NCI-H2029 (cell line): ENCODE measurements at places on chromosomes 2 and 18.

DNA sequence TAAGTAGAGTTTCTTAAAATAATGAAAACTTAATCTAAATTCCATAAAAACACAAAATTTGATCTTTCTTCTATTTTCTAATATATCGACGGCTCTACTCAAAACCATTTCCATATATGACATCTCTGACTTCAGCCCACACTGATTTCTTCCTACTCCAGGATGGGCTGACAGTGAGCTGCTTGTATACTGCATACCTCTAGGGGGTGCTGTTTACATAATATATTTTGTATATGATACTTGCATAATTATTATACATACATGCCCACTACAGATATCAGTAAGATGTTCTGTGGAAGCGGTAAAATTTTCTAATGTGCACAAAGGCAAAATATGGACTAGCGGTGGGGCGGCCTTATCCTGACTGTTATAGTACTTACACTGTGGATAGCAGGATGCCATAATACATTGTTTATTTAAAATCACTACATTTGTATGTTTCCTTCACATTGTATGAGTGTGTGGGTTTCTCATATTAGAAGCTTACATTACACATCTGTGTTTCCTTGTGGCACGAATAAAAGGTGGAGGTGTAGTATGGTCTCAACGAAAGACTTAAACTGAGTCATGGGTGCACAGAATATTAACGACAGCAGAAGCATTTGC lies 66.1 kb upstream of the NXPH2 start:
- DNase-seq: peak; percentile 11

DNA sequence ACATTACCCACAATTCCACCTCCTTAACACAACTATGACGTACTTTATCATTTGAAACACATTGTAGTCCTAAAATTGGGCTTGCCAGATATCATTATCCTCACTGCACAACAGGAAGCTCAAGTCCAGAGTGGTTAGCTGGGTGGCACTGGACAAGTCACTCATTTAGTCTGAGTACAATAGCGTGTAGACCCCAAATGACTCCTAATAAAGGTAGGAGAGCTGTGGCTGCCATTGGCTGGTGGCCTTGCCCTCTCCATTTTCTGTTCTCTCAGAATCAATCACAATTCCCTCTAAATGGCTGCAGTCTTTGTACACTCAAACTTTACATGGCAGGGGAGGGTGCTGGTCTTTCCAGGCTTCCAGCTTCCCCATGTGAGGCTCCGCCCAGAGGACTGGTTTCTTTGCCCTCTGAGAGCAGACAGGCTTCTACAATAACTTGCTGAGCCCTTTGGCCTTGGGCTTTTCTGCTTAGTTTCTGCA lies 11.7 kb downstream of the PSTPIP2 start:
- DNase-seq: no peak

- DNase-seq: no peak
Observed at GRCh38 chr18:10379522-10379921, 74.9 kb upstream of the APCDD1 start.

DNA sequence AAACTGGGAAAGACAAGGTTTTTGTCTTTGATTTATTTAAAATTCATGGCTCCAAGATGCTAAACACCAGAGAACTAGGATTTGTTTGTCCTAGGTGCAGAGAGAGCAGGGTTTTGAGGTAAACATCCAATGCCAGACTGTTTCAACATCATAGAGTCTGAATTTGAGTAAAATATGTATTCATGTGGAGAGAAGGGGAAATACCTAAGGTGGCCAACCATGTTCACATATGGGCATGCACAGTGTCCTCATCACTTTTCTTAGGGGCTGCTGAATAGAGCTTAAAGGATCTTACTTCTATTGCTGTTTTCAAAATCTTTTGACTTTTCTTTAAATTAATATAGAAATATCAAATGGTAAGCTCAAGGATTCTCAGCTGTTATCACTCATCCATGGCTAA lies 287.0 kb upstream of the CCDC68 start:
- no peak for DNase-seq

DNA sequence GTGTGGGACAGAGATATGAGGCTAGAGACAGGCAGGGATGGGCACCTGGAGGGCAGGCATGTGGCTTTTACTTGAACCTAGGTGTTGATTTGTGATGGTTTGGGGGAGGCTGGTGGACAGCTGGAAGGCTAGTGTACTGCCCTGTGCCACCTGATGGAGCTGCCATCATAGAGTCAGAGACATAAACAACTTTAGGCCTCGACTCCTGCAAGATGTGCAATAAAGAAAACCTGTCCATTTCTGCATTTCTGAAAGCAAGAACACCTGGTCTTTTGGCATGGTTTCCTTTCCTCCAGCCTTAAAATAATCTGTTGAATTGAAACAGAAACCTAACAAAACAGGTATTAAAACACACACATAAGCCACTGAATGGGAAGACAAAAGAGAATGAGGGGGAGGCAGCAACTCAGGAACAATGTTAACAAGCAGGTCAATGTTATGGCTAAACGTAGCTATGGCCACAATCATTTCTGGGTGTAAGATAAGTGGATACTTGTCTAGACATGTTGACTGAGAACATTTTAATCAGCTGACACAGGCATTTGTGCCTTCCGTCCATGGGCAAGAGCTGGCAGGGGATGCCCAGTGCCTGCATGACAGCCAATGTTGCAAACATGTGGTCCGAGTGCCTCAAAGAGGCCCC lies 87.8 kb downstream of the KCTD1 start:
- DNase-seq: peak; percentile 91

DNA sequence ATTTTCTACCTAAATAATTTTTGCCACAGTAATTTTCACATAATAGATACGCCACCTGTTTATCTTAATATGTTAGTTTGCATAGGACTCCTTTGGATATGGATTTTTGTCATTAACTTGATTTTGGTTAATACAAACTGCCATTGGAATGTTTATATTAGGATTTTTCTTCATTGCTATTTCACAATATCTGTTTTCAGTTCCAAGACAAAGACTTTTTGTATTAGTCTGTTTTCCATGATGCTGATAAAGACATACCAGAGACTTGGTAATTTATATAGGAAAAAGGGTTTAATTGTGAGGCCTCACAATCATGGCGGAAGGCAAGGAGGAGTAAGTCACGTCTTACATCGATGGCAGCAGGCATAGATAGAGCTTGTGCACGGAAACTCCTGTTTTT lies 503.1 kb upstream of the TMEFF2 start:
- DNase-seq: no peak

DNA sequence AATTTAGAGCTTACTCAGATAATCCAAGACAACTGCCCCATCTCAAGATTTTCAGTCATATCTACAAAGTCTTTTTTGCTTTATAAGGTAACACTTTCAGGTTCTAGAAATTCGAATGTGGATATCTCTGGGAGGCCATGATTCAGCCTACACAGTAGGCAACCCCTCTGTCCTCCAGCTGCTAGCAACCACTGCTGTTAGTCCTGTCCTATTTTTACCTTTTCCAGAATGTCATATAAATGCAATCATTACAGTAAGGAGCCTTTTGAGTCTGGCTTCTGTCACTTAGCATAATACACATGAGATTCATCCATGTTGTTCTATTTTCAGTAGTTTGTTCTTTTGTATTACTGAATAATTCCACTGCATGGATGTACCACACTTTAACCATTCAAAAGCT lies 28.5 kb upstream of the MARCHF7 start:
- DNase-seq: no peak
